ENCODE measurements at places on chromosomes 7 and 10.

DNA sequence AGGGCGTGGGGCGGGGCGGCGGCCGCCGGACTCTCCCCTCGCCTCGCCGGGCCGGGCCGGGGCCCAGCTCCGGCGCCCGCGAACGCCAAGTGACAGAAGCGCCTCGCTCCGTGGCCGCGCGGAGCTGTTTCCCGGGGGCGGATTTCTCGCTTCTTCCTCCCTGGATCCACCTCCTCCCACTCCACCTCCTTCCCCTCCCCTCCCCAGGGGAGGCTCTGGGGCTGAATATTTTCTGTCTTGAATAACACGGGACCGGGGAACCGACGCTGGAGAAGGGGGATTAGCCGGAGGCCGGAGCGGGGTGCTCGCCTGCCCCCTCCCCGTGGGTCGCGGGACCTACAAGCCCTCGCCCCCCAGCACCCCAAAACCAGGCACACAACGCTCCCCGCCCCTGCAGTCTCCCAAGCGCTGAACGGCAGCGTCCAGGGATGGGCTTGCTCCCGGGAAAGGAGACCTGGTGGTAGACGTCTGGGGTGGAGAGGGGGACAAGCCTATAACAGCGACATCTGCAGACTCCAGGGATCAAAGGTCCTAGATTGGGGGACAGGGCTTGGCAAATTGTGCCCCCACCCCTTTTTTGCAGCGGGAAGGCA is at the start of gene ARHGAP21:
ARHGAP21 (minus strand) TSS at position 100 of the 593 bp plus-strand sequence. CDS start 1,988 bp downstream, outside the sequence.
- DNase-seq = peak; percentile 50

DNA sequence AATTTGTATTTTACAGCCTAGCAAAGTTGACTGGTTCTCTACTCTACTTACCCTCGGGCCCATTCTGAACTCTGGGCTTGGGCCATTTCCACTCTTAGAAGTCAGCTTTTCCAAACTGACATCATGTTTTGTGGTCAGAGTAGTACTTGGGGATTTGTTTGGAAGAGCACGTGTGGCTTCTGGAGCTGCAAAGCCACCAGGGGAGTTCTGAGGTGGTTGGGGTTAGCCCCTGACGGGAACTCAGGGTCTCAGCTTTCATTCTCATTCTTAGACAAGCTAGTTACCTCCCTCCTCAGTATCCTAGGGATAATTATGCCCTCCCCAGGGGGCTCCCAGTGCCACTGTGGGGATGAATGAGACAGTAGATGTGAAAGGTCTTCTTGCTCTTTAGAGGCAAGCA is 647.7 kb upstream of the GALNT17 start:
- DNase-seq = no peak

GRCh38 chr10:95395947-95396449 is 105.2 kb upstream of the PDLIM1 start:
- DNase-seq = no peak

DNA sequence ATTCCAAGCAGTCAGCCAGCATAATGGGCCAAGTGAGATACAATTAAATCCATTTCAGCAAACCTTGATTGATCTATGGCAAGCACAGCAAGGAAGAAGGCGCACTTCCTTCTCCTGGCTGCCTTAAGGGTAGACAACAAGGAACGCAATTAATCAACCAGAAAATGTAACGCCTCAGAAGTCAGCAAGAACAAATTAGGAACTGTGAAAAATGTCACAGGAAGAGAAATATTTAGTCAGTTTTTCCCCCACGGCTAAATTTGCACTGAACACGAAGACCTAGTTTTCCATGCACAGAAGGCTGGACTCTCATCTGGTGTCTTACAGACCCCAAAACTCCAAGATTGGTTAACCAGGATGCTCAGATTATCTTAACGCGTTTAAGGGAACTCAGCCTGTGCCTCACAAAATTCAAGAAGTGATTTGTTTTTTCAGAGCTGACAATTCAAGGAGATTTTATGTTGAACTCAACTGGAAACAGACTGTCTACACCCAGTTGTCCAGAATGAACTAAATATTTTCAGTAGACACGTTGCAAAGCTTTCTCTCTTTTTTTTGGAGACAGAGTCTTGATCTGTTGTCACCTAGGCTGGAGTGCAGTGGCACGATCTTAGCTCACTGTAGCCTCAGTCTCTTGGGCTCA is 14.2 kb downstream of the SNX8 start:
- DNase-seq = no peak

DNA sequence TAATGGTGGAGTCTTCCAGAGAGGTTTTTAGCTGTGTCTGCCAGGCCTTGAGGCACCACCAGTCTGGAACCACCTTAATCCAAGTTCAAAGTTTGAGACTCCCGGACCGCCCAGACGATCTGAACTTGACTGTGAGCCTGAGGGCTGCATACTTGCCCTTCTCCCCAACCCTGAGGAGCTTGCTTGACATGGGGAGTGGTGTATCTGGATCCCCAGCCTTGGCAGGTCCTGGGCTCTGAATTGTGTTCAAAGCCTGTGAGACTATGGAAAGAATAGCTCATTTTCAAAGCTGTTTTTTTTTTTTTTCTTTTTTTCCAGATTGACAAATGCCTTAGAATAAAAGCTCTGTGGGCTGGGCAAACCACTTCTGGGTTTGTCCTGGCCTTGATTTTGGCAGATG is 22.3 kb upstream of the CAMK1D start:
- no peak for DNase-seq

DNA sequence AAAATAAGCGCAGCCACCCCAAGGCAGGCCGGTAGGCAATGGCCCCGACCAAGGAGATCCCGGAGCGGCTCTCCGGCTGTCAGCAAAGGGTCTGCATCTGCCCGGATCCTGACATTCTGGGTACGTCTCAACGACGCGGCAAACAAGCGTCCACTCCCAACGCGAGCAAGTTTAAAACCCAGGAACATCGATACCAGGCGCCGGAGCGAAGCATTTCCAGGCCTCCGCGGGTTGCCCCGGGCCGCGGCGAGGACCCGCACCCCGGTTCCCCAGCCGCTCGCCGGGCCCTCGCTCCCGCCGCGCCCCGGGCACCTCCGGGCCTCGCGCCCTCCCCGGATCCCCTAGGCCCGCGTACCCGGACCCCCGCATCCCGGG is 453 bp downstream of the URGCP start:
- peak; percentile 41 for DNase-seq

- DNase-seq = no peak
Observed at GRCh38 chr10:43234471-43235041, 32.3 kb downstream of the RASGEF1A start.
